HEK293T (cell line): ENCODE measurements at places on chromosomes 12 and 14.

- DNase-seq = no peak
Observed at GRCh38 chr14:102949801-102950451, 27.5 kb downstream of the AMN start.

DNA sequence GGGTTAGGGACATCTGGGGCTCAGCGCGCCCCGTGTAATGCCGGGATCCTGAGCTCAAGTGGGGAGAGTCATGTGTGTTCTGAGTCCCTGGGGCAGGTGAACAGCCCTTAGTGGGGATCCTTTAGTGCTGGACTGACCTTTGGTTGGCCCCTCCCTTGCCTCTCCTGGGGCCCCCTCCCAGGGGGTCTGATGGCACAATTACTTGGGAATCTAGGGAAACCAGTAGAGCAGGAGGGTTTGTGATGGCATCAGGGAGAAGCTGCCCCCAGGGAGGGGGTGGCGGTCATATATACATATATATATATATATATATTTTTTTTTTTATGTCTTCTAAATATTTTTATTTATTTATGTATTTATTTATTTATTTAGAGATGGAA is at the start of gene MORN3:
MORN3 (minus strand) TSS at position 134 of the 380 bp plus-strand sequence. CDS start 171 bp downstream, outside the sequence.
- no peak for DNase-seq

DNA sequence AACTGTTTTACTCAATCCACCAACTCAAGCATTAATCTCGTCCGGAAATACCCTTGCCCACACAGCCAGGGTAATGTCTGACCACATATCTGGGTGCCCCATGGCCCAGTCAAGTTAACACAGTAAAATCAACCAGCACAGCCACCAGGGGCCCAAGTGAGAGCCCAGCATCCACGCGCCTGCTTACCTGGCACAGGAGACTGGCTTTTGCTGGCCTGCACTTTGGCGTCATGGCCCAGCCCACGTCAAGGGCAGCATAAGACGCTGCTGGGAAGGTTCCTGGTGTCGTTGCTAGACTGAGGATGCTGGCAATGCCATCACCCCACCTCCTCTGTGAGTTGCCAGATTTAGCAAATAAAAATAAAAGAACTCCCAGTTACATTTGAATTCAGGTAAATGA is 53.6 kb upstream of the BCL11B start:
- DNase-seq = no peak

DNA sequence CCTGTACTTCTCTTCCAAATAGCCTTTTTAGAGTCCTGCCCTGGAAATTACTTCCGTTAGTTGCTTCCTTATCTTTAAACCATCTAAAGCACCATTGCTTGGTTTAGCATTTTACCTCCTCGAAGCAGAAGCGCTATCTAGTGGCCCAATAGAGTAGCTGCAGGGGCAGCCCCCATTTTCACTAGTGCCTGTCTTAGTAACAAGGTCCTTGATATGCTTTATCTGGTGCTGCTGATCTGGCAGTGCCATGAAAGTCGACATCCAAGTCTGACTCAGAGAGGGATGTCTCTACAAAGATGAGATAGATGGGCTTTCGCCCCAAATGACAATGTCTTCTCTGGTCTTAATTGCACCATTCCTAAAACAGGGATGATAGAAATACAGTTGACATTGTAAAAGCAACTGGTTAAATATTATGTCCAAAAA is 25.0 kb upstream of the CIT start:
- peak; percentile 73 for DNase-seq

GRCh38 chr14:29140016-29140415 is 373.4 kb downstream of the FOXG1 start:
- no peak for DNase-seq

DNA sequence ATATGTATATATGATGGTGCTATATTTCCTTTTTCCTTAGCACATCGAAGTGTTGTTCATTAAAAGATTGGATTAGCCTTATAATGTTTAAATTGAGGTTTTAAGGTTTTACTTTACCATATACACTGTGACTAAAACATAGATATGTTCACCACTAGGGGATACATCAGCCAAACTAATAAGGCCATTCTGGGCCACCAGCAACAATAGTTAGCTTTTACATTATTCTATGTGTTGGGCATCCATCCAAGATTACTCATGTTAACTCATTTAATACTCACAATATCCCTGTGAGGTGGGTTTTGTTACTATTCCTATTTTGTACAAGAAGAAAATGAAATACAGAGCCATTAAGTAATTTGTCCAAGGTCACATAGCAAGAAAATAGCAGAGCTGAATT is 202.6 kb upstream of the AVPR1A start:
- DNase-seq = no peak
